Glutamatergic neuron (in vitro differentiated cells): ENCODE measurements at places on chromosomes 1 and 21. TPM values are rescaled to one million over a fixed set of nuclear protein-coding genes. Genes with fewer than 3 reads are reported as not detected.
A peak's percentile ranks its signal among the peaks of the same experiment; 100 is the strongest.

DNA sequence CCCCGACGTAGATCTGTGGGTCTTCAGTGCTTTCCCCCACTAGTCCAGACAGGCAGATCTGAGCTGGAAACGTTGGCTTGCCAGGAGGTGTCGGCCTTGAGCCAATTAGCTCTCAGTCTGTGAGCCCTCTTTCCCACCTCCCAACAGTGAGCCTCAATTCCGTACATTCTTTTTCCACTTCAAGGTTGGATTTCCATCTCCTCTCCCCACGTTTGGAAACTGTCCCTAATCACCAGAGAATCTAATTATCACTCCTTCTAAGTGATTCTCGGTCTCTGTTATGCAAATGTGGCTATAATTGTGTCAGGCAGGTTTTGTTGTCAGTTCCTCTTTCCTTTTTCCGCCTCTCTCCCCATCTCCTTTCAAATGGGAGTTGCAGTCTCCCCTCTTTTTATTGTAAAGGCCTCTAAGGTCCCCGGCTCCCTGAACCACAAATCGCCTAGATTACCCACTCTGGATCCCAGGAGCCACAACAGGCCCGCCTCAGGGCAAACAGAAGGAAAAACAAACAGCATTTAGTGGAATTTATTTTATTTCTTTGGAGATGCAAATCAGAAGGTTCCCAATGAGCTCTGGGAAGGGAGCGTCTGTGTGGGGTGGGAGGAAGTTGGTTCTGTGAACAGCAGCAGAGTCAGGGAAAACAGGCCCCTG, 29.4 kb upstream of the LRRN2 start:
- peak; percentile 49 for DNase-seq

GRCh38 chr1:27661412-27662075, 10.4 kb downstream of the IFI6 start:
- no peak for DNase-seq

DNA sequence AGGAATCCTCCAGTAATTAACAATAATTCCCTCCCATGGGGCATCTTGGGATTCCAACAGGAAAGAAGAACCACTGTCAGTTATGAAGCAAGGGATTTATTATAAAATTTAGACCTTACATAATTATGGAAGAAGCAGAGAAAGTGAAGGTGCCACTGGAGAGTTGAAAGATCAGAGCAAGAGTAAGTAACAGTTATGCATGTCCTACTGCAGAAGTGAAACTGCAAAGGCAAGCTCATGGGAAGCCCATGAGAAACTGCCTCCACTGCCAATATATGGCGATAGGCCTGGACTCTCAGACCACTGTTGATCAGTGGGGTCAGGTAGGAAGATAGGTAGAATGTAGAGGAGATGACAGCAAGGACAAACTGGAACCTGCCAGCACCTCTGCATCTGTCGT, 123.6 kb upstream of the ZNF648 start:
- no peak for DNase-seq

GRCh38 chr1:173224949-173225348, 17.8 kb upstream of the TNFSF4 start:
- no peak for DNase-seq

GRCh38 chr1:182702826-182703524, 18.6 kb upstream of the RGS8 start:
- DNase-seq = no peak

DNA sequence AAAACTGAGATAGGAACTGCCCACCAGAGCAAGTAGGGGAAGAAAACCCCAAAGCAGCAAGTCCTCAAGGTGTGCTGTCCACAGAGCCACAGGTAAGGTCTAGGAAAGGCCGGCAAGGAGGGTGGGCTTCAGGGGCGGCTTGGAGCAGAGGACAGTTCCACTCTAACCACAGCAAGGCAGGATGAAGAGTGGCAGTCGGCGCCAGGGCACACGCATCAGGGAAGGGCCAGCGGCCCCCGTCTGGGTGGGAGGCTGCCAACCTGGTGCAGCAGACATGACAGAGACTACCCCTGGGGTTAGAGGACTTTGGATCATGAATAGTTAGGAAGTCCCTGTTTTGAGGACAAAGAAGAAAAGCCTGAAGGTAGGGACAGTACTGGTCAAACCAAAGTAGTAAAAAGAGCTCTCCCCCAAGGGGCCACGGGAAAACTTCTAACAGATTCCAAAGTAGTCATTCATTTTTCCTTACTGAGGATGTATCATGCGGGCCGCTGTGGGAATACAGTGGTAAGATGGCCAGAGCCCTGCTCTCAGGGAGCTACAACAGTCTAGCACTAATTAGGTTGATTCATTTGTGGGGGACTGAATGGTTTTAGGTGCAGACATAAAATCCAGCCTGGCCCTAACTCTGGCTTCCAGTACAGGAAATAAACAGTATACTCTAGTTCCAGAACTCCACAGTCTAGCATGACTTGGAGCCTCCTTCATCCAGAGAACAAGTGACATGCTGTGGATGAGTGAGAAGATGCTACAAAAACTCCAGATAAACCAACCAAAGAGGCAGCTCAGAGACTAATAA, 3.5 kb upstream of the RAP1GAP start:
- no peak for DNase-seq

DNA sequence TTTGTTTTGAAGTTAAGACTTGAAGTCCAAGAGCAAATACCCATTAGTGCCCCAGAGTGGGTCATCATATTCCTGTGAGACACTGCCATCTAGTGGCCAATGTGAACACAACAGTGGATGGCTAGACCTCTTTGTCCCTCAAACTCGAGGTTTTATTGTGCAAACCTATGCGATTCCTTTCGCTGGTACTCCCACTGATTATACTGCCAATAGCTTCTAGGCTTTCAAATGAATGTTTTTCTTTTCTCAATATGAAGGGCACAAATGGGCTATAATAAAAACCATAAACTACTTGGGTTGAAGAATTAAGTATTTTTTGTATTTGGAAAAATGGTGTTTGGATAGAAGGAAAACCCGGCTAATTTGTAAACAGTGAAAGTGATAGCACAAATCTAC, 100.4 kb upstream of the ZNF281 start:
- peak; percentile 79 for DNase-seq

GRCh38 chr1:39220891-39221870, 16.7 kb downstream of the MACF1 start:
- no peak for DNase-seq

DNA sequence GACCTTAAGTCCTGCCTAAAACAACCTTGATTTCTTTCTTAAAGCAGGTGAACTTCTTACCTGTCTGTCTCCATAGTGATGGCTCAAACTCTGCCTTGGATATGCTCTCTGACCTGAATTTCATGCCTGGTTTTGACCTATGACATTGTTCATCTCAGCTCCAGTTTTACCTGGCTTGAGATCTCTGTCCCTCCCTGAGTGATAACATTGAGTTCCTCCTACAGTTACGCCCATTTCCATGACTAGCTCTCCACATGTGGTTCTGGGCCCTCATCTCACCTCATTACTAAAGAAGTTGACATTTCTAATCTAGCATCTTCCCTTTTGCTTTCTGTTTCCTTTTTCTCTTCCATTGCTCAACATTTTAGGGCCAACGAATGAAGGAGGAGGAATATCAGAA, 233.1 kb downstream of the HHIPL2 start:
- no peak for DNase-seq

GRCh38 chr1:223358826-223359225, 5.2 kb downstream of the SUSD4 start:
- DNase-seq = no peak

GRCh38 chr1:47229031-47229885, 2.8 kb downstream of the TAL1 start:
- DNase-seq = no peak

DNA sequence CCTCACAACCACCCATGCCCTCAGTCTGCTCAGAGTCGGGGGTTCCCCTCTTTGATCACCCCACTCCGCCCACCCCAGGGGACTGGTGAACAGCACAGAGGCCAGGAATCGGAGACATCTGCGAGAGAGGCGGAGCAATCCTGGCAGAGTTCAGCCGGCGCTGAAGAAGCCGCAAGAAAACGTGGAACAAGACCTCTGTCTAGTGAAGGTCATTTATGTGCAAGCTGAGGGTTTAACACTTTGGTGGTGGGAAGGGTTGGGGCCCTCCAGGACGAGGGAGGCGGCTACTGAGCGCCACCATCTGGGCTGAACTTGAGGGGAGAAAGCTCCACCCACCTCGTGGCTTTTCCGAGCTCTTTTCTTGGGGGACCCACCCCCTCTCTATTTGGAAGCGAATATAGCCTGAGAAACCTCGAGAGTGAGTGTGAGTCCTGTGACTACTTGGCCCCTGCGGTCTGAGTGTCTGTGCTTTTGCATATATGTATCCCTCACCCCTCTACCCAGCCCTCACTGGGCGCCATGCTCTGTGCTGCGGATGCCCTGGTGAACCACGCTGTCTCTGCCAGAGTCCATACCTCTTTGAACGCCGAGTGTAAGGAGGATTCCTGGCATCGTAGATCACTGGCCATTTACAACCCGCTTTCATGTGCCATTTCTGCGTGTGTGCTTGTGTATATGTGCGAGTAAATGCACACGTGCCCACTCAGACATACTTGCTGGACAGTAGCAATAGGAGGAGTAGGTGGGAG, 1.2 kb upstream of the EPHA10 start:
- peak; percentile 33 for DNase-seq

ACAP3 gene
- 1,099 TPM for total RNA-seq

NOS1AP gene
- 12.7 TPM for total RNA-seq
